Stimulated activated CD4-positive, alpha-beta T cell treated with anti-CD3 and anti-CD28 coated beads, Interleukin-12 subunit alpha, Interleukin-12 subunit beta, amount 100 ng/mL, for 24 hours (primary cell): ENCODE measurements at places on chromosomes 5 and 9.

GRCh38 chr9:19380826-19381075 lies 715 bp upstream of the RPS6 start:
- DNase-seq = no peak

- no peak for DNase-seq
These were observed 18.1 kb downstream of the MYMK start for GRCh38 chr9:133506653-133507038.

DNA sequence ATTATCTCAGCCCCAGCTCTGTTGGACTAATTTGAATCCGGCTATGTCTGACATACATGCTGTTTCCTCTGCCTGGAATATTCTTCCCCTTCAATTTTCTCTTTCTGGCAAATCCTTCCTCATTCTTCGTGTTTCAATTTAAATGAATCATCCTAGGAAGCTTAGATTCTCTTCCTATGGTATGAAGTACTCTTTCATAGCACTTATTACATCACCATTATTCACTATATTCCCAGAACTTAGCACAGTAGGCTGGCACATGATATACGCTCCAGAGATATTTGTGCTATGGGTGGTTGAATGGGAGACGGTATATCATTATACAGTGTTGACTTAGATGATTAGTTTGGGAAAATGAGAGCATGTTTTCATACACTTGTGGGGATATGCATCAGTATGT lies 91.0 kb upstream of the JAK2 start:
- DNase-seq = no peak

DNA sequence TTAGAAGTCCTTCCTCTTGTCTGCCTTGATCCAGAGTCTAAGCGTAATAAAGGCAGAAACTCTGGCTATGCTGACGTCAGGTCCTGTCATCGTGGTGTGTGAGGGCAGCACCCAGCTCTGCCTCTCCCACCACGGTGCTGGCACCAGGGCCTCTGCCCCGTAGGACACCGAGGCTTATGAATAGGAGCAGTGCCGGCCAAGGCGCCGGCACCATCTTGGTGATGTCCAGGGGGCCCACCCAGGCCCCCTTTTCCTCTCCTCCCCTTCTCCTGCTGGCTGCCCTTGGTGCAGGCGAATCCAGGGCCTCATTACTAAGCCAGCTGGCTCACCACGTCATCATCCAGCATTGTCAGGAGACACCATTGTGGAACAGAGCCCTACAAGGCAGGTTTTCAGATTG lies 252.3 kb downstream of the FANCC start:
- DNase-seq = no peak

- DNase-seq = no peak
These were observed 134.4 kb upstream of the EFNA5 start for GRCh38 chr5:107805166-107805565.

DNA sequence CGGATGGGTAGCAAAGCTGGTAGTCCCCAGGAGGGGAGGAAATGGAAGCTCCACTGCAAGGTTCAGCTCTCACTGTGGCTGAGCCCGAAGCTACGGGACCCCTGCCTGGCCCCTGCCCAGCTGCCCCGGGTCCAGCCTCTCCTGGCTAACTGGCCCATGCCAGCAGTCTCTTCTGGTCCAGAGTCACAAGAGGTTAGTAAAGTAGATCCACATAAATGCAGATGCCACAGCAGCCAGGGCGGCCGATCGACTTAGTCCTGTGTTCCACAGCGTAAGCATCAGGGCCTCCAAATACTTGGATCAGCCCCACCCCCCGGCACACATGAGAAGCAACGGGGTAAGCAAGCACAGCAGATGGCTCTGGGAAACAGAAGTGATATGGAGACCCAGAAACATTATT lies 42.1 kb downstream of the MRPL36 start:
- DNase-seq = no peak

- DNase-seq = no peak
These were observed 818.8 kb upstream of the WWC1 start for GRCh38 chr5:167472566-167473108.

DNA sequence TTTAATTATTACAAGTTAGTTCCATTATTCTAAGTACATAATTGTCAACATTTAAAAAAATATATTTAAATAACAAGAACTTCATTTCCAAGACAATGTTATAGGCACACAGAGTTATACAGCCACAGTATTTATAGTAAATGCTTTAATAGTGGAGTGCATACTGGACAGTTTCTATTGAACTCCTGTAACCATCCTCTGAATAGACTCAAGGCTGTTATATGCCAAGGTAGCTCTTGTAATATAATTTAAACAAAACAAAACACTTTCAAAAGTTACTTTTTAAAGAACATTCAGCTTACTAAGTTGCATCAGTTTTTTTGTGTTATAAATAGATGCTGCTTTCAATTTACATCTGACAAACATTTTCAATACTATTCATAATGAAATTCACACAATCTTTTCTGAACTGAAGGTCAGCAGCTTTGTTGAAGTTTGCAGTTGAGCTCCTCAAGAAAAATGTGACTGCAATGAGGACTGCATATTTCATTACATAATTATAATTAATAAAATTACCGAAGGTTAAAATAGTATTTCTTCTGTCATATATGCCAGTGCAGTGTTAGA lies 549.9 kb upstream of the CYLC2 start:
- DNase-seq = no peak

GRCh38 chr5:40832345-40832744 lies 2.7 kb downstream of the RPL37 start:
- DNase-seq = no peak

- DNase-seq = no peak
These were observed 341.4 kb downstream of the DIRAS2 start for GRCh38 chr9:90301277-90301653.

DNA sequence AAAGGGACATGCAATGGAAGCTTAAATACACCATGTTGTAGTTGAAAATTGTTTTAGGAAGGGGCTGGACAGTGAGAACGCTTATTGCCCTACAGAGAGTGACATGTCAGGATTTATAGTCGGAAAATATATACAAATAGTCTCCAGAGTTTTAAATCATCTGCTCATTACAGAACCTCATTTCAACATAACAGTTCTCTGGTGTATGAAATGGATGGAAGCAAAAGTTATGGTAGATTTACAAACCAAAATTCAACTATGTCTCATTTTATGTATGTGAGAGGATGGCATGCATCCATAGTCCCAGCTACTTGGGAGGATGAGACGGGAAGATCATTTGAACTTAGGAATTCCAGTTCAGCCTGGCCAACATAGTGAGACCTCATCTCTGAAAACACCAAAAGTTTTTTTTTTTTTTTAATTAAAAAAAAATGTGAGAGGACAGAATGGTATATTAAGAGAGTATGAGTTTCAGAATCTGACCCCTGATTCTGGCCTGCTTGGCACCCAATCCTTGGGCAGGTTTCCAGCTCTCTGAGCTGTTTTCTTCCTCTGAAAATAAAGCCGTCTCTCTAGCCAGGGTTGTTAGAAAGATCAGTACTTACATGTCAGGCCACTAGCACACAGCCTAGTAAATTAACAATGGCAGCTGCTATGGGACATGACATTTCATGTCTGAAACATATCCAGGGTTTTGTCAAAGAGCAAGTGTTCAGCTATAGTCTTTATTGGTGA lies 40.1 kb downstream of the IQGAP2 start:
- DNase-seq = no peak

- DNase-seq = no peak
These were observed 3.0 kb downstream of the SPATA31E1 start for GRCh38 chr9:87885484-87886189.

DNA sequence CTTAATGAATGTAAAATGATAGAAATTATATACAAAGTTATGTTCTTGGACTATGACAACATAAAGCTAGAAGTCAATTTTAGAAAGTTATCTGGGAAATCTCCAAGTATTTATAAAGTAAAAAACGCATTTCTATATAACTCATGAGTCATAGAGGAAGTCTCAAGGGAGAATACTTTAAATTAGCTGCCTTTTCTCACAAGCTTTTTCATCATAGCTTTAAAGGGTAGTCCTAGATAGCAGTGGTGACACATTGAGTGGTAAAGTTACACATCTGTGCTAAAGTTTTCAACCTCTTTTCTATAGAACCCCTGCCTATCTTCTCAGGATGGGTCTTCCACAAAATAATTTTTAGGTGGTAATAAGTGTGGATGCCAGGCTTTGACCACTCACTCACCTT lies 598.3 kb upstream of the FAM174A start:
- no peak for DNase-seq

DNA sequence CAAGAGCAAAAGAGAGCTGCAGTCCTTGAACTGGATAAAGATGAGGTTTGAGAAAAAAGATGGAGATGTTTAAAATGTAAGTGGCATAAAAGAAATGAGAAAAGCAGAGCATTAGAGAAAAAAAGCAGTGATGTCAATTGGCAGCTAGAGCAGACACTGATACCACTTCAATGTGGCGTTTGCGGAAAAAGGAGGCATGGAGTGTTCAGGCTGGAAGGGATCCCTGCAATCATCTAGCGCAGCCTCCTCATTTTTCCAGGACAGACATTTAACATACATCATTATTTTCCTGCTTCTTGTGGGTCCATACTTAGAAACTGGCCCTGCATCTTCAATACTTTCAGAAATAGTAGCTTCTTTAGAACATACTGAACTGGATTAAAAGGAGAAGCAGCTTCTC lies 563.8 kb downstream of the PTPRD start:
- no peak for DNase-seq

- DNase-seq = no peak
These were observed 70.0 kb upstream of the RAD23B start for GRCh38 chr9:107213080-107213479.

DNA sequence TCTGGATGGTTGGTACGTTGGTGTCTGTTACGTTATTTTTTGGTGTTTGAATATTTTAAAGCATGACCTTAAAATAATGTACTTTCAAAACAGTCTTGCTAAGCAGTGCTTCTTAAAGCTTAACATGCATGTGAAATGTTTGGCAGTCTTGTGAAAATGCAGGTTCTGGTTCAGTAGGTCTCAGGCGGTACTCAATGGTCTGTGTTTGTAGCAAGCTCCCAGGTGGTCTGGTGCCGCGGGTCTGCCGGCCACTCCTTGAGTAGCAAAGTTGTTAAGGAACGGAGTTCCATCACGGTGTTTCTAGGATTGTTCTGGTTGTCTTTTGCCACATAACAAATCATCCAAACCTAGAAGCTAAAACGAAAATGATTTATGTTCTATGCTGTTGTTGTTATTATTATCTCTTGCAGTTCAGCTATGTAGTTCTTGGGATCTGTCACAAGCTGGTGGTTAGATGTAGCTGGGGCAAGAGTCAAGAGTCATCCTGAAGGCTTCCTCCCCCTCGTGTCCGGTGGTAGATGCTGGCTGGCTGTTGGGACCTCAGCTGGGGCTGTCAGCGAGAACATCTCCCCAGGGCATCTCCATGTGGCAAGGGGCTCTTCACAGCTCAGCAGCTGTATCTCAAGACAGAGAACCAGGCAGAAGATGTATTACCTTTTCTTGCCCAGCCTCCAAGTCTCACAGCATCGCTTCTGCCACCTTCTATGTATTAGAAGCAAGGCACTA lies 186.8 kb downstream of the PALM2AKAP2 start:
- DNase-seq = no peak
